ENCODE measurements at places on chromosomes 7 and 10.

- DNase-seq: no peak
- H3K4me3 ChIP-seq: no peak overlapping the region
- H3K27ac ChIP-seq: no peak overlapping the region
Measured at GRCh38 chr7:108805808-108806397, 236.2 kb downstream of the DNAJB9 start.

DNA sequence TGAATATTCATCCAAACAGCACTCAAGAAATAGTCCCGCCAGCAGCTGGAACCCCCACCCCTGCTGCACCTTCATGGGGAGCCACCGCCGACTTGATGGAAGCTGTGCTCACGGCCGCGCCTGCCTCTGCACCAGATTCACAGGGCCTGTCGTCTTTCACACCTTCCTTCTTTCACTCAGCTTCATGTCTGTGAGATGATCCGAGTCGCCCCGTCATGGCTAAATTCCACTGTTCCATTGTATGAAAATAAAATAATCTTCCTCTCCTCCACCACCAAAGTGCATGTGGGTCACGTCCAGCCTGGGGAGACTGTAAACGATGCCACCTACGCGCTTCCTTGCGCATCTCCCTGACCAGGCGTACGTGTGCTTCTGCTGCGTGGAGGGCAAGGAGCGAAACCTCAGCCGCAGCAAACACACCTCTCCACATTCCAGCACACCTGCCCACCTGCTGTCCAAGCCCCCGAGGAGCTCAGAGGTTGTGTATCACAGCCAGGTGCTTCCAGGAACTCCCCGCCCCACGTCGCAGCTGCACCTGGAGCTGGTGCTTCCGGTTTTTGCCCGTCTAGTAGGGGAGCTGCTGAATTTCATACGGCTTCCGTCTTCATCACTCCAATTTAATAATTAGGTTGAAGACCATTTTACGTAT, 137.0 kb downstream of the PTPRN2 start:
- no peaks in the 10 kb centered on the region for H3K36me3 ChIP-seq
- no peaks in the 10 kb centered on the region for H3K4me1 ChIP-seq
- no peak for DNase-seq
- H3K27me3 ChIP-seq: no peaks in the 10 kb centered on the region
- H3K27ac ChIP-seq: no peak overlapping the region
- H3K4me3 ChIP-seq: no peak overlapping the region

DNA sequence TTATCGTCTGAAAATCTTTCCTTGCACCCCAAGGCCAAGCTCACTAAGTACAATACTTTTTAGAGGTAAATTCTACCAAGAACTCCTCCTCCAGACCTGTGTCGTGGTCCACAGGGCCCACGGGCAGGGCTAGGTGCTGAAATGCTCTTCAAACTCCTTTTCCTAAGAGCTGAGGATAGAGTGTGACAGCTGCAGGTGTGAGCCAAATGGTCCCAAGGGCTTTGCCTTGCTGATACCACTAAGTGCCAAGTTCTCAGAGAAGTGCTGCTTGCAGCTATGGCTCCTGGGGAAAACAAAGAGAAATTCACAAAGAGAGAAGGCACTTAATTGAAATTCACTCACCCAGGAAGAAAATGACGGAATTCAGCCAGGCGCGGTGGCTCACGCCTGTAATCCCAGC, 868.9 kb upstream of the AUTS2 start:
- H3K27me3 ChIP-seq: no peaks in the 10 kb centered on the region
- no peak overlapping the region for H3K4me3 ChIP-seq
- no peaks in the 10 kb centered on the region for H3K4me1 ChIP-seq

GRCh38 chr7:6730343-6730633, 23.5 kb upstream of the ZNF12 start:
- no peak for DNase-seq
- peaks cover 37% of the 10 kb centered on the region for H3K4me1 ChIP-seq
- H3K27me3 ChIP-seq: peaks cover 12% of the 10 kb centered on the region
- H3K27ac ChIP-seq: peak overlapping the region; percentile 88
- peak overlapping the region; percentile 97 for H3K4me3 ChIP-seq
- peaks cover 38% of the 10 kb centered on the region for H3K36me3 ChIP-seq

GRCh38 chr7:95577137-95577536, 19.2 kb downstream of the PDK4 start:
- no peaks in the 10 kb centered on the region for H3K4me1 ChIP-seq
- H3K27me3 ChIP-seq: no peaks in the 10 kb centered on the region
- no peak for DNase-seq

GRCh38 chr10:132689721-132690360, 96.1 kb downstream of the NKX6-2 start:
- no peak overlapping the region for H3K4me3 ChIP-seq
- H3K27ac ChIP-seq: no peak overlapping the region
- peaks cover 10% of the 10 kb centered on the region for H3K36me3 ChIP-seq
